ENCODE measurements at places on chromosomes 5 and 9. TPM values are rescaled to one million over a fixed set of nuclear protein-coding genes. Genes with fewer than 3 reads are reported as not detected.

DNA sequence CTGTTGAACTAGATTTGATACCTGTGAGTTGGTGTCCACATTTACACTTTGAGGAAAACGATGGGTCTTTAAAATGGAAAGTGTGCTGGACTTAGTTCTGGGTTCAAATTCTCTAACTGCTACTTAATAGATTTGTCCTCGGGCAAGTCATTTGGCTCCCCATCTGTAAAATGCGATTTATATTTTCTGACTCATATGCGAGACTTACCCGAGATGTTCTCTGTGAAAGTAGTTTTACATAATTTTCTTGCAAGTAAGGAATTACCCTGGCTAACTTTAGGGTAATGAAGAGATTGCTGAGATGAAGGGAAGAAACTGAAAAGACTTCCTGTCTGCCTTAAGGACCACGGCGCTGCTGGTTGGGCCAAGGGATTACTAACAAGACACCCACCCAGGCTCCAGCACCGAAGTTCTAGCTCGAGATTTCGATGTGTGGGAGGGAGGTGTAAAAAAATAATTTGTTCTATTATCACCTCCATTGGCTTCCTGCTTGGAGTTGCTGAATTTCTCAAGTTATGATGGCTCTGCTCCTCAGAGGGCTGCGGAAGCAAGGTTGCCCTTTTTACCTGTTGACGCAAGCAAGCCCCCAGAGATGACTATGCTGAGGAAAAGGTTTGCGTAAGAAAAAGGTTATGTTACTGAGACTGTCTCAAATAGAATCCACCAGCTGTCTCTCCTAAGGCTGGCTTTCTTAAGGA, 24.1 kb downstream of the PCSK1 start:
- H3K4me1 ChIP-seq = no peaks in the 10 kb centered on the region
- no peak overlapping the region for H3K27ac ChIP-seq
- H3K27me3 ChIP-seq = no peaks in the 10 kb centered on the region

Gene OR1J4
- 0.91 TPM for total RNA-seq

DNA sequence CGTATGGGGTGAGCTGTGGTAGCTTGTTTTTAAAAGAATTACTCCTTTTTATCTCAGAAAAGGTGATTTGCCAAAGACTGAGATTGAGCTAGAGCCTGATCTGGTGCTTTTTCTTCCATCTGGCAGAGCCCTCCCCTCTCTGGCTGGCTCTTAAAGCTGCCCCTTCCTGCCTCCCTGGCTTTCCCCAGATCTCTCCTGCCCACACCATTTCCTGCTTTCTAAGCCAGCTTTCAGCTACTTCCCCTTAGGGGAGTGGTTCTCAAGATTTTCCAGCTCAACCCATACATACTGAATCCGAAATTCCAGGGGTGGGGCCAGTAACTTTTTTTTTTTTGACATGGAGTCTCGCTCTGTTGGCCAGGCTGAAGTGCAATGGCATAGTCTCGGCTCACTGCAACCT, 4.8 kb upstream of the ACOT12 start:
- H3K4me3 ChIP-seq = no peak overlapping the region
- H3K27me3 ChIP-seq = no peaks in the 10 kb centered on the region
- H3K4me1 ChIP-seq = no peaks in the 10 kb centered on the region
- no peak for DNase-seq
- no peaks in the 10 kb centered on the region for H3K36me3 ChIP-seq
- H3K27ac ChIP-seq = no peak overlapping the region

- H3K27ac ChIP-seq = no peak overlapping the region
- no peak overlapping the region for H3K4me3 ChIP-seq
- peaks cover 4% of the 10 kb centered on the region for H3K4me1 ChIP-seq
- H3K36me3 ChIP-seq = peaks cover 9% of the 10 kb centered on the region
- no peaks in the 10 kb centered on the region for H3K27me3 ChIP-seq
These were observed 36.0 kb downstream of the HMGXB3 start for GRCh38 chr5:150036513-150036912.

- no peak for DNase-seq
- H3K4me1 ChIP-seq = no peaks in the 10 kb centered on the region
- H3K36me3 ChIP-seq = no peaks in the 10 kb centered on the region
- no peak overlapping the region for H3K27ac ChIP-seq
- no peak overlapping the region for H3K4me3 ChIP-seq
- H3K27me3 ChIP-seq = no peaks in the 10 kb centered on the region
These were observed 53.4 kb upstream of the PAM start for GRCh38 chr5:102701748-102702147.

DNA sequence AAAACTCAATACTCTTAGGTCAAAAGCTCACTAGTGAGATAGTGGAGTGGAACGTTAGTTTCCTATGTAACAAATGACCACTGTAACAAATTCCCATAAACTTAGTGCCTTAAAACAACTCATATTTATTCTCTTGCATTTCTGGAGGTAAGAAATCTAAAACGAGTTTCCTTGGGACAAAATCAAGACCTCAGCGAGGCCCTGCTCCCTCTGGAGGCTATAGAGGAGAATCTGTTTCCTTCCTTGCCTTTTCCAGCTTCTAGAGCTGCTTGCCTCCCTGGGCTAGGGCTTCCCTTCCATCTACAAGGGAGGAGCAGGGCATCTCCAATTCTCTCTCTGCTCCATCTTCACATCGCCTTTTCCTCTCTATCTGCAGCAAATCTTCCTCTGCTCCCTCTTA, 32.0 kb downstream of the SEMA5A start:
- H3K27ac ChIP-seq = no peak overlapping the region
- H3K4me3 ChIP-seq = no peak overlapping the region
- H3K36me3 ChIP-seq = no peaks in the 10 kb centered on the region
- no peaks in the 10 kb centered on the region for H3K27me3 ChIP-seq

Gene SPEF2
- total RNA-seq = 7.9 TPM

Data from prostate gland (tissue), 2 donors.